ENCODE measurements at places on chromosomes 6 and 20. TPM values are rescaled to one million over a fixed set of nuclear protein-coding genes. Genes with fewer than 3 reads are reported as not detected.

MICAL1 gene
- total RNA-seq: 54.0 TPM

IYD gene
- not detected for total RNA-seq

BANF2 gene
- not detected for total RNA-seq

GRM1 gene
- total RNA-seq: not detected

PSORS1C2 gene
- not detected for total RNA-seq

SGK2 gene
- total RNA-seq: 5.4 TPM

NAA20 gene
- 28.2 TPM for total RNA-seq

RAB23 gene
- 31.4 TPM for total RNA-seq

DEFB124 gene
- total RNA-seq: not detected

PRRT1 gene
- 8.8 TPM for total RNA-seq

RBPJL gene
- total RNA-seq: not detected

UBE2V1 gene
- 74.2 TPM for total RNA-seq

CYP39A1 gene
- total RNA-seq: 5.4 TPM

TAAR1 gene
- not detected for total RNA-seq

PLAGL1 gene
- total RNA-seq: 23.1 TPM

SLC17A2 gene
- total RNA-seq: not detected

RSPH9 gene
- 0.74 TPM for total RNA-seq

SLC17A1 gene
- total RNA-seq: not detected

C20orf141 gene
- not detected for total RNA-seq

PNPLA1 gene
- not detected for total RNA-seq

ATP6V1G2 gene
- 5.4 TPM for total RNA-seq

OTOR gene
- total RNA-seq: not detected

SIRPB2 gene
- 2.9 TPM for total RNA-seq

OR2J3 gene
- not detected for total RNA-seq

MICB gene
- 3.2 TPM for total RNA-seq

TMEM74B gene
- total RNA-seq: 4.2 TPM

FOXC1 gene
- 9.8 TPM for total RNA-seq

FNDC1 gene
- 0.49 TPM for total RNA-seq

CNKSR3 gene
- 7.4 TPM for total RNA-seq

CTAGE9 gene
- total RNA-seq: not detected

NEURL2 gene
- 15.2 TPM for total RNA-seq

RAMACL gene
- total RNA-seq: 2.2 TPM

HCRTR2 gene
- not detected for total RNA-seq

PRL gene
- total RNA-seq: not detected

LHFPL5 gene
- not detected for total RNA-seq

TBP gene
- 14.7 TPM for total RNA-seq

ARFGEF3 gene
- total RNA-seq: 2.2 TPM

CALHM4 gene
- not detected for total RNA-seq

RNF144B gene
- total RNA-seq: 6.9 TPM

KCNB1 gene
- total RNA-seq: 2.0 TPM

C20orf204 gene
- total RNA-seq: 0.98 TPM

SIRPD gene
- not detected for total RNA-seq
